NCI-H1417 (cell line): ENCODE measurements at places on chromosomes 1 and 21.
A peak's percentile ranks its signal among the peaks of the same experiment; 100 is the strongest.

DNA sequence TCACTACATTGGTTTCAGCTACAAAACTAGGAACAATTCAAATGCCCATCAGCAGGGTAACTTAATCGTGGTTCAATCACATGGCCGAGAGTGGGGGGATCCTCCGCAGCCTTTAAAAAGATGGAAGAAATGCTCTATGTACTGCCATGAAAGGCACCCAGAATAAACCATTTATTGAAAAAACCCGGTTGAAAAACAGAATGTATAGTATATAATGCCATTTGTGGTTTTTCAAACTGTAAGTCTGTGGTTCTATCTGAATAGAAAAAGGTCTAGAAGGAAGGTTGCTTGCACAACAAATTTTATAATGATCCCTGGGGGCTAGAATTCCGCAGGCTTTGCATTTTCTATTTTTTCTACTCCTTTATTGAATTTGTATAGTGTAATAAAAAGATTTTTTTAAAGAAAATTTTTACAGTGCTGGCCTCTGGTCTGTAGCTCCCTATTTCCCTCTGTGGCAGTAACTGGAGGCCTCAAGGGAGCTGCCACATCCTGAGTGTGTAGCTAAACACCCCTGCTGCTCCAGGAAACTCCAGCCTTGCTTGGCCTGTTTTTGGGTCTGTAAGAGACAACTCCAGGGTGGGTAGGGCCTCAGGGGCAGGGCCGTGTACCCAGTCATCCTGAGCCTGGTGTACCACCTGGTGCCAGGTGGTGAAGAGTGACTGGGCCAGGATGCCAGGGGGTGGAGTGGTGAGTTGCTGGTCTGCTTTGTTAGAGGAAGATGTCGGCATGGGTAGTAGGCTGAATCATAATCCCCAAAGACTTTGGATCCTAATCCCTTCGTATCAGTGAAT lies 51.5 kb upstream of the EPS8L3 start:
- no peak for DNase-seq

DNA sequence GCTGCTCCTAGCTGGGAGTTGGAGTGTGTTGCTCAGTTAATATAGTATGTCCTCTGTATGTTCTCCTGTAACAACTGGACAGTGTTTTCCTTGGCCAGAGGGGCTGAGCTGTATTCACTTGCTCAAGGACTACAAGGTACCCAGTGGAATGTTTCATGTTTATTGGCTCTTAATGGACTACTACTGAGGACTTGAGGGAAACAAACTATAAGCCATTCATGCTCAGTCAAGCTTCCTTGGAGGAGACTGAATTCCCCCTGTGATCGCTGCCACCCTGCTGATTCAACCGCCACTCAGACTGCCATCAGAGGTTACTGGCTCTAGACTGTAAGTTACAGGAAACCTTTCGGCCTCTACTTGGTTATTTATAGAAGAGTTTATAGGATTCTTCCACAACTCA lies 166.6 kb downstream of the ZC3H11B start:
- no peak for DNase-seq

- DNase-seq: peak; percentile 82
These were observed at the start of gene CFAP126 for GRCh38 chr1:161367684-161368400. TSS of gene CFAP126 (minus strand) at chr1:161367876. CDS start at chr1:161367868, 8 bp downstream.

GRCh38 chr1:77421504-77422233 lies 139.8 kb downstream of the AK5 start:
- no peak for DNase-seq
